Uterine smooth muscle cell (primary cell): ENCODE measurements at places on chromosomes 2 and 18. TPM values are rescaled to one million over a fixed set of nuclear protein-coding genes. Genes with fewer than 3 reads are reported as not detected.

The SPEG gene
- total RNA-seq = 38.8 and 60.6 TPM in 2 replicates

The PELI1 gene
- 9.5 and 13.1 TPM in 2 replicates for total RNA-seq

The NT5DC4 gene
- total RNA-seq = 0.11 TPM in 1 of 2 replicates, not detected in the other

The POTEJ gene
- not detected in 2 replicates for total RNA-seq

The GALNT5 gene
- 1.8 and 7.2 TPM in 2 replicates for total RNA-seq

The DCC gene
- total RNA-seq = 2.3 and 5.1 TPM in 2 replicates

The PHLPP1 gene
- total RNA-seq = 6.6 and 7.2 TPM in 2 replicates

The STARD6 gene
- not detected in 2 replicates for total RNA-seq

The CLEC4F gene
- not detected in 2 replicates for total RNA-seq

The DTYMK gene
- total RNA-seq = 32.7 and 83.3 TPM in 2 replicates
